ENCODE measurements at places on chromosomes 11 and 22. TPM values are rescaled to one million over a fixed set of nuclear protein-coding genes. Genes with fewer than 3 reads are reported as not detected.

BIRC3 gene
- 199 TPM for total RNA-seq

EP300 gene
- total RNA-seq = 52.0 TPM

CLMP gene
- total RNA-seq = 0.09 TPM

TRPM5 gene
- total RNA-seq = not detected

TMA7B gene
- 2.0 TPM for total RNA-seq

TSGA10IP gene
- not detected for total RNA-seq

CHRM1 gene
- total RNA-seq = not detected

CLCF1 gene
- 3.5 TPM for total RNA-seq

DEPDC7 gene
- total RNA-seq = 1.7 TPM

C11orf42 gene
- total RNA-seq = not detected

PVALB gene
- not detected for total RNA-seq

CTSC gene
- total RNA-seq = 128 TPM

RAD9A gene
- total RNA-seq = 38.8 TPM

LARGE2 gene
- total RNA-seq = 3.2 TPM

IGSF9B gene
- 15.2 TPM for total RNA-seq

RASD2 gene
- total RNA-seq = 0.24 TPM

VWCE gene
- 12.4 TPM for total RNA-seq

CARD18 gene
- not detected for total RNA-seq

GLB1L3 gene
- 3.0 TPM for total RNA-seq

TMEM151A gene
- total RNA-seq = not detected

STT3A gene
- 140 TPM for total RNA-seq

FBLN1 gene
- not detected for total RNA-seq

HBB gene
- not detected for total RNA-seq

DNAJB7 gene
- not detected for total RNA-seq

BTBD18 gene
- total RNA-seq = not detected

LAYN gene
- total RNA-seq = 1.4 TPM

CHRNA10 gene
- total RNA-seq = 1.6 TPM

BLID gene
- total RNA-seq = not detected

RAG2 gene
- not detected for total RNA-seq

GAL3ST1 gene
- total RNA-seq = 0.13 TPM

AASDHPPT gene
- total RNA-seq = 56.2 TPM

OR51I1 gene
- not detected for total RNA-seq

YPEL4 gene
- 1.0 TPM for total RNA-seq

CNTN5 gene
- total RNA-seq = not detected

TYR gene
- not detected for total RNA-seq

C22orf42 gene
- not detected for total RNA-seq

PHF21B gene
- not detected for total RNA-seq

OR51B4 gene
- not detected for total RNA-seq

SHISA8 gene
- total RNA-seq = 1.4 TPM

GGTLC3 gene
- not detected for total RNA-seq

HEPN1 gene
- total RNA-seq = not detected

OR5P2 gene
- total RNA-seq = not detected

FOSL1 gene
- total RNA-seq = 26.9 TPM

DGCR6 gene
- 1.5 TPM for total RNA-seq

ARAP1 gene
- total RNA-seq = 64.0 TPM

TBX1 gene
- total RNA-seq = not detected

NARS2 gene
- total RNA-seq = 24.5 TPM

NXPE2 gene
- total RNA-seq = not detected

SAA4 gene
- not detected for total RNA-seq

SMARCB1 gene
- total RNA-seq = 120 TPM

ALKBH3 gene
- total RNA-seq = 51.1 TPM

ZW10 gene
- 21.3 TPM for total RNA-seq

FGF3 gene
- not detected for total RNA-seq

SYTL2 gene
- total RNA-seq = 13.2 TPM

JAML gene
- 363 TPM for total RNA-seq

MPZL2 gene
- 4.5 TPM for total RNA-seq

SCUBE1 gene
- total RNA-seq = 0.07 TPM

TMPRSS4 gene
- total RNA-seq = not detected
